ENCODE measurements at places on chromosomes 4 and X.
A peak's percentile ranks its signal among the peaks of the same experiment; 100 is the strongest.

- peak; percentile 29 for DNase-seq
Measured at GRCh38 chr4:147057611-147058190, 112.0 kb upstream of the TTC29 start.

DNA sequence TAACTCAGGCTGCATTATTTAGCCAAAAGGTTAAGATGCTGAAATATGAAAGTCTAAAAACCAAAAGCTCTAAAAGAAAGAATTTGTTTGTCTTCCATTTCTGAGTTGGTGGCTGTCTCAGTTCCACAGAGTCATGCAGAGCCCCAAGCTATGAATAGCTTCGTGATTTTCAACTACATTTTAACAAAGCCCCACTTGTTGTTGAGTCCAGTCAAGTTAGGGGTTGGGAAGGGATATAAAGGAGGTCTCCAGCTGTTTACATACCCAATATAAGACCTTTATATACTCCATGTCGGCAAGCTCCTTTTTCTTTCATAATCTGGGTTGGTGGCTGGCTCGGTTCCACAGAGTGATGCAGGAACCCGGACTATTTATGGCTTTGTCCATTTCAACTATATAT, 924.6 kb upstream of the PRKX start:
- no peak for DNase-seq

- DNase-seq: no peak
Measured at GRCh38 chr4:114082348-114082747, 102.9 kb upstream of the ARSJ start.

GRCh38 chrX:131365766-131366165, 76.7 kb upstream of the IGSF1 start:
- DNase-seq: no peak

- no peak for DNase-seq
Measured at GRCh38 chrX:13933851-13934250, 95.8 kb downstream of the GEMIN8 start.

- DNase-seq: peak; percentile 89
Measured at GRCh38 chrX:13087322-13088155, 43.1 kb upstream of the FAM9C start.

DNA sequence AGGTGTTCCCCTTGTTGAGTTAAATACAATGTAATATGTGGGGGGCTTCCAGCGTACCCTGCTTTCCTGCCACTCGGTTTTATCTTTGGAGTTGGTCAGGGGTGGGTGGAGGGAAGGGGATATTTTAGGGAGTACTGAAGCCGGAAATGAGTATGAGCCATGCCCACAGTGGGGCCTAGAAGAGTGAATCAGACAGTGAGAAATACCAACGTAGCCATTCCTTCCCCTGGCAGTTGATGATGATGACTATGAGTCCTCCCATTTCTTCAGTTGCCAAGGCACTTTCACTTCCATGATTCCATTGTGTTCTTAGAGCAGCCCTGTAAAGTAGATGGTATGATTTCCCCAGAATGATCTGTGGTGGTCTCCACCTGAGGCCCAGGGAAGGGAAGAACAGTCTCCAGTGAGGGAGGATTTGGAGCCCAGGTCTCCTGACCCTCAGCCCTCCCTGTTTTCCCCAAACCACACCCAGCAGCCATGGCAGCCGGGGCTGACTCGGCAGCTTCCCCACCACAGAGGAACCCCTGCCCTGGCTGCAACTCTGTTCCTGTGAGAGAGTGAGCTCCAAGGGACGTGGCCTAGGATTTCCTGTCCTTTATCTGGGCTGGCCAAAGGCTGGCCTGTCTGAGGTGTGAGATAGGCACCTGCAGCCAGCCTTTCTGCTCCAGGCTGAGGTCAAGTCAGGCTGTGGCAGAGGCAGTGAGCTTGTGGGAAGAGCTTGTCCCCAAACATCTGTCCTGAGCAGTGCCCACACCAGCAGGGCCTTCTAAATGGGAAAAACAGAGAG, 52.7 kb downstream of the STARD8 start:
- peak; percentile 82 for DNase-seq

DNA sequence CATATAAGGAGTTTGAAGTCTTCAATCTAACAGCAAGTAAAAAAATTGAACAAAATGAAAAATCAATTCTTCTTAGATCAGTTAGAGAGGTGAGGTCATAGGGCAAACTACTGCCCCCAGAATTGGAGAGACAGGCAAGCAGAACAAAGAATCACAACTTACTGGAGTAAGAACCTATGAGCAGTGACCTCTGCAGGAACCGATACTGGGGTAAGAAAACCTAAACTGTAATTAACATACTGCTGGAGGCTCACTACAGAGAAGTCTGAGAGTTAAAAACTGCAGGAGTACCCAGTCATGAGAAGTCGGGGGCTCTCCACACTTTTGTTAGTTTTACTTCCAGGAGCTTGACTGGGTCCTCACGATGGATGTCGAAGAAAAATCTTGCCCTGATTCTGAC, 16.0 kb downstream of the CLDN22 start:
- no peak for DNase-seq

GRCh38 chr4:12126474-12126873, 697.8 kb upstream of the HS3ST1 start:
- peak; percentile 4 for DNase-seq

GRCh38 chrX:68717663-68718442, 70.4 kb downstream of the STARD8 start:
- DNase-seq: no peak

Data from HT1080 (cell line).